ENCODE measurements at places on chromosomes 2 and 18. TPM values are rescaled to one million over a fixed set of nuclear protein-coding genes. Genes with fewer than 3 reads are reported as not detected.

SKOR2 gene
- total RNA-seq: not detected

AQP12B gene
- total RNA-seq: not detected

DYNC1I2 gene
- 90.9 TPM for total RNA-seq

PLGLB2 gene
- 8.8 TPM for total RNA-seq

PID1 gene
- total RNA-seq: 22.1 TPM

HADHA gene
- total RNA-seq: 233 TPM

HOXD12 gene
- not detected for total RNA-seq

PCARE gene
- not detected for total RNA-seq

NPAS2 gene
- 134 TPM for total RNA-seq

LANCL1 gene
- 11.6 TPM for total RNA-seq

SLC16A14 gene
- 3.2 TPM for total RNA-seq

KANSL1L gene
- 28.1 TPM for total RNA-seq

REG3G gene
- not detected for total RNA-seq

GCG gene
- not detected for total RNA-seq

ELOA2 gene
- total RNA-seq: not detected

CFAP65 gene
- 1.5 TPM for total RNA-seq

CTIF gene
- 18.7 TPM for total RNA-seq

DNAH6 gene
- 1.00 TPM for total RNA-seq

HRH4 gene
- total RNA-seq: not detected

All from transverse colon (tissue), 4 donors.